ENCODE measurements at places on chromosomes 4 and X.

DNA sequence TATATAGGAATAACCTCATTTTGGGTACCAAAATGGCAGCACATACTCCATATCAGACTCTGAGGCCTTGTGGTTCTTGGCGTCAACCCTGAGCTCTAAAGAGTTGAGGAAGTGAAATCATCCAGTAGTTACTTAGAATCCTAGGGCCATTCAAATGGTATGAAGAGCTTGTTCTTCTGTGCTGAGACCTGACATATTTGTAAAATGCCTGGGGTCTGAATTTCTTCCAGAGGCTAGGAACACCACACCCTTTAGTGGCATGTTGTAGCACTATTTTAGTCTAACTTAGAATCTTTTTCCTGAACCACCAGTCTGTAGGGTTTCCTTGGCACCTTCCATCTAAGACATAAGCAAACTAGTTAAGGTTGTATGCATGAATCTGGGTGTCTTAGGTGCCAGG is 18.1 kb upstream of the GDPD2 start:
- no peak for DNase-seq

DNA sequence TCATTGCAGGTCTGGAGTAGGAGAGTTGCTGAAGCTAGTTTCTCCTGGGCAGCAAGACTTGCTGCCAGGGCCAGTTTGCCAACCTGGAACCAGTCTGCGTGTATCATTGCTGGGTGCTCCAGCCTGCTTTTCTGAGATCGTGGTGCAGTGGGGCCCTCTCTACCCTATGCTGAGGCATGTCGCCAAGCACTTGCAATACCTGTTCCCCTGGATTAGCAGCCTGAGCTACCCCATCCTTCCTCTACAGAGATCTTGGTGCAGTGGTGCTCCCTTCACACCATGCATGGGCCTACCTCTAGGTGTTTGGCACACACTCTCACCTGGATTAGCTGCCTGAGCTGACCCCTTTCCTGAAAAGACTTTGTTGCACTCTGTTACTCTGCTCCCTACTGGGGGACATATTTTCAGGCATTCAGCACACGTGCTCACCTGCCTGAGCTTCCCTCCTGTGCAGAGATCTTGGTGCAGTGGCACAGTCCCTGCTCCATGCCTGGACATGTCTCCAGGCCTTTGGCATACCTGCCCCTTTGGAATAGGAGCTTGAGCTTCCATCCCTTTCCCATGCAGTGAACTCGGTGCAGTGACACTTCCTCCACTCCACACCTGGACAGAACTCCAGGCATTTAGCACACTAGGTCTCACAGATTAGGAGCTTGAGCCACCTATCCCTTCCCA is 133.7 kb upstream of the CXCL13 start:
- DNase-seq: no peak

GRCh38 chrX:118047446-118048186 is 69.0 kb downstream of the KLHL13 start:
- no peak for DNase-seq

DNA sequence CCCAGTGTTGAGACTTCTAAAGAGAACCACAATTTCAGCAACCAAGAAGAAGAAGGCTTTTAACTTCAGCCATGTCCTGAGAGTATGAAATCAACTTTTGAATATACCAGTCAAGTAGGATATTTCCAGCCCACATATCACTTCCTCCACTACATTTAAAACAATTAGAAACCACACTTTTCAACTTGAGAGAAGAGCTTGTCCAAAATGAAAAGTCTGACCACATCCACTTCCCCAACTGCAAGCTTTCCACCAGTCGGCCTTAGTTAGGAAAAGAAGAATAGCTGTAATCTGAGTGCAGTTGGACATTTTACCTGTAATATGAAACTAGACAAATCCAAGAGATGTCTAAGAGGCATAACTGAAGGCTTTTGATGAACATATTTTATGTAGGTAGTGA is 101.9 kb upstream of the SLC7A11 start:
- DNase-seq: no peak

DNA sequence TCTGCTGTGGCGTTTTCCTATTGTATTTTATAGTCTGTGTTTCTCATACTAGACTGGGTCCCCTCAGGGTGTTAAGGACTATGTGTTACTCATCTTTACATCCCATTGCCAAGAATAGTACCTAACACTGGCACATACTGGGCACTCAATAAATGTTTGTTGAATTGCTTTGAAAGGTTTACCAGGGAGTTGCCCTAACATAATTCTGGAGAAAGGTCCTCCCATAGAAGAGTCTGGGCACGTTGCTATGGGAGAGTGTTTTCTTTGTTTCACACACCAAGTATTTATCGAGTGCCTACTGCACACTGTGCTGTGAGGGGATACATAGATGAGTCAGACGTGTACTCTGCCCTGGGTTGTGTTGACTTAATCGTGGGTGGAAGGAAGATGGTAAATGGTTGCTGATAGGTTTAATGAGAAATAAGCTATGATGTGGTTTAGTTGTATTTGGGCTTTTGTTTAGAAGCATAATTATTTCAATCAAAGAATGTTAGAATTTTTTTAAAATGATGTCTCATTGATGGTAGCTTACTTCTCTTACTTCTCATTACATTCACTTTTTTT is 42.9 kb downstream of the AFF1 start:
- DNase-seq: no peak

GRCh38 chr4:142547974-142548373 is 298.1 kb downstream of the INPP4B start:
- no peak for DNase-seq

All from activated CD8-positive, alpha-beta memory T cell treated with anti-CD3 and anti-CD28 coated beads for 4 hours (primary cell).